ENCODE measurements at places on chromosomes 1 and 21.

DNA sequence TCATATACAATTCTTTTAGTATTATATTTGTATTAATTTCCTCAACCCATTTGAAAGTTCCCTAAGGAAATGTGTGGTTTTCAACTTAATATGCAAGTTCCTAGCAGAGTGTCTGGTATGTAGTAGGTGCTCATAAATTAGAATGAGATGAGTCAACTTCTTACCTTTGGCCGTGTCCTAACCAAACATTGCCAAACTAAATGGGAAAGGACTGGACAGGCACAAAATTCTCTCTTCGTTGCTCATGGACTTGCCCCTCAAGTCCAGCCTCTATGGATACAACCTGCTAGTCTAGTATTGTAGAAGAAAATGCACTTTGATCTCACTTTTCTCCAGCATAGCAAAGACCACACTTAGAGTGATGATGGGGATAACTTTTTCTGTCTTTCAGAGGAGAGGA is 11.6 kb upstream of the MRPS14 start:
- no peak for DNase-seq

DNA sequence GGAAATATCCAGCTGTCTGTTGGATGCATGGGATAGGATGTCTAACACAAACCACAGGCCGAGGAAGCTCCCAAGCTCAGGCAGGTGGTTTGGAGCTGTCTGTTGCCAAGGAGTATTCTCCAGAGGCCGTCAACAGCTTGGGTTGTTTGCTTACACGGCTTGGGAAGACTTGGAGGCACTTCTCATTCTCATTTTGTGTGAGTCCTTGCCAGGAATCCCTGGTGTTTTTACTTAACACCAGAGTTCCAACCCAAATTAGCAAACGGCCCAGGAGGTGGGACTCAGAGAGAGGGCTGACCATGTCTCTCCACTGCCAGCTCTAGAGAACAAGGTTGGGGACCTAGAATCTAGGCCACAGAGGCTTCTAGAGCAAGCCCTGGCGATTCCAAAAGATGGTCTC is 72.7 kb upstream of the FAM20B start:
- no peak for DNase-seq

DNA sequence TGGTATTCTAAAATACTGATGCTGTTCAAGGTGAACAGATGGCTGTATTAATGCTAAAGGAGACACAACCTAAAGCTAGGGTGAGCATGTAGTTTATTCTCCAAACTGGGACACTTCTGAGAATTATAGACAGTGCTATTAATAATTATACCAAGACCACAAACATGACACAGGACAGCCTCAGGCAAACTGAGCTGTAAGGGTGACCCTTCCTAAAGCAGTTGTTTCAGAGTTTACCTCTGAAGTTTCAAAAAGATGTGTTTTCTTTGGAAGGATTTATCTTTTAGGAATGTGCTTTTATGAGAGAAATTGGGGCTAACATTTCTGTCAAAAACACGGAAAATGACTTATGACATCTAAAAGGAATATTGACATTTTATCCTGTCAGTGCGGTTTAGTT is 68.8 kb downstream of the RPS6KC1 start:
- no peak for DNase-seq

DNA sequence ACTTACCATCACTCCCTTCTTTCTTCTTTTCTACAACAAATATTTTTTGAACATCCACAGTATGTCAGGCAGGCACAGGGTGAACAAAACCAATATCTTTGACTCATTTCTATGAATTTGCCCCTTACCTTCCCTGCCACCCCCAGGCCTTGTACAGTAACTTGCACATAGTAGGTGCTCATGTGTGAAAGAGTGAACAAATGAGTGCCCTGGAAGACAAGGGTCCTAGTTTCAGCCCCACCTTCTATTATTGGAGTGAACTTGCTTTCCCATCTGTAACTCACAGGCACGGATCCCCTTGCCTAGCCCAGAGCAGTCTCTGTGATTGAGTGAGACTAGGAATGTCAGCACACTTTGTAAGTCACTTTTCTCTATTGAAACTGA is 12.8 kb downstream of the ZDHHC18 start:
- DNase-seq = no peak

DNA sequence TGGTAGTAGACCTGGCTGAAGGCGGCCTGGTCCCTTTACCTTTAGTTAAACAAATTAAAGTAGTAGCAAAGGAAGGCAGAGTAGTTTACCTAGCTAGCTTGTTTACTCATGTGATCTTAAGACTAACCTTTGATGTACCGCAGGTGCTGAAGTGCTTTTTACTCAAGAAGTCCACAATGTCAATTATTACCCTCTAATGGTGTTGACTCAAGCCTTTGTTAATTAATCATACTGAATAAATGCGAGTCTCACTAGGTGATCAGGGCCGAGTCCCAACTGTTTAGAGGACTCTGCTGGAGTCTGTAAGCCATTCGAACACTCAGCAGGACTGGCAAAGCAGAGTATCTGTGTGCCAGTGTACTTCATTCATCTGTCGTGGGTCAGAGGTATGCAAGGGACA is 381.1 kb upstream of the NCAM2 start:
- no peak for DNase-seq

GRCh38 chr1:3021233-3021671 is at the start of gene ACTRT2:
TSS of gene ACTRT2 (plus strand) at chr1:3021467. CDS start at chr1:3021687, 220 bp downstream.
- DNase-seq = no peak

GRCh38 chr21:43302769-43303168 is 124.2 kb downstream of the SIK1 start:
- no peak for DNase-seq

DNA sequence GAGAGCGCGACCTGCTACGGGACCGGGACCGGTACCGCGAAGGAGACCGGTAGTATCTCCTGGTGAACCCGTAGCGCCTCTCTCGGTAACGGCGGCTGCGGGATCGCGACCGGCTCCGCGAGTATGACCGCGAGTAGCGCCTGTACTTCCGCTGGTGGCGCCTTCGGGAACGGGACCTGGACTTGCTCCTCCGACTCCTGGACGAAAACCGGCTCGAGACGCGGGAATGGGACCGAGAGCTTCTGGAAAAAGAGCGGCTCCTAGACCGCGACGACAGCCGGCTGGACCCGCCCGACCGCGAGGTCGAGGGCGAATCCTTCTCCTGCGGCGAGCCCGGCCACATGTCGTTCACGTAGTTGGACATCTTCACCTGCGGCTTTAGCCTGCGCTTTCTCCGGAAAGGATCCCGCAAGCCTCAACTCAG is 642 bp downstream of the RSRP1 start:
- no peak for DNase-seq

GRCh38 chr1:180291004-180291403 is 60.9 kb downstream of the LHX4 start:
- no peak for DNase-seq

- no peak for DNase-seq
Measured at GRCh38 chr1:6262555-6263420, 1.9 kb upstream of the GPR153 start.

DNA sequence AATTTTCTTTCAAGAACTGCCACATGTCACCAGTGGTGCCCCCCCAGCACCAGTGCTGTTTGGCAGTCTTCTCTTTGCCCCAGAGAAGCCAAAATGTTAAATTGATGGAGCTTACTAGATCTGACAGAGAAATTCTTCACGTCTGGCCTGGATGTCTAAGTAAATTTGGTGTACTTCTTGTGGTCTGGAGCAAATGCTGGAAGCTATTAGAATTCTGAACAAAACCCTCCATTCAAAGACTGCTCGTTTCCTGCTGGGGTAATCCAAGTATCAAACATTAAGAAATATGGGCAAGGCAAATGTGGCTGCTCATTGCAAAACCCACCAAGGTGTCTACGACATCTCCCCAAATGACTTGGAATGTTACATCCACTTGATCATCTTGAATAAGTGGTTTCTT is 92.3 kb downstream of the ROR1 start:
- no peak for DNase-seq

GRCh38 chr1:116908820-116909511 is 750 bp upstream of the PTGFRN start:
- DNase-seq = no peak

- DNase-seq = peak; percentile 2
Measured at GRCh38 chr1:168628807-168629206, 52.4 kb downstream of the XCL1 start.

GRCh38 chr1:51964309-51964696 is 26.2 kb downstream of the RAB3B start:
- DNase-seq = no peak

GRCh38 chr1:61083013-61083806 is 849 bp downstream of the NFIA start:
- peak; percentile 19 for DNase-seq

GRCh38 chr1:64579767-64580166 is 109.8 kb downstream of the CACHD1 start:
- DNase-seq = no peak

GRCh38 chr1:205239078-205239477 is 11.3 kb downstream of the TMCC2 start:
- no peak for DNase-seq

DNA sequence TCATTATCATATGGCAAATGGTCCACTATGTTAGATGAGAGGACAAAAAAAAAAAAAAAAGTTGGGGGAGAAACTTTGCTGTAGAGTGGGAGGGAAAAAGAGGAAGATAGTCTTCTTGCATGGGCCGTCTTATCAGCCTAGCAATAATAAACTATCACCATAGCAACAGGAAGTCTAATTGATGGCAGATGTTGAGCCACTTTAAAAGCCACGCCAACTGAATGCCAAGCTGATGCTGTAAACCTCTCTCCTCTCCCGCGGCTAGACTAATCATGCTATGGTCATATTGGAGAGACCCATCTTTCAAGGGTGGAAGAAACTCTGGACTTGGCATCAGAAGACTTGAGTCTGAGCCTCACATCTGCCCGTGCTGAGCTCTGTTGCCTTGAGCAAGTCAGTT is 122.2 kb upstream of the HOOK1 start:
- no peak for DNase-seq

GRCh38 chr1:37764888-37765441 is at the start of gene EPHA10:
TSS of gene EPHA10 (minus strand) at chr1:37765120. CDS start at chr1:37765066, 54 bp downstream.
- no peak for DNase-seq

- no peak for DNase-seq
Measured at GRCh38 chr1:6265151-6265550, 4.3 kb upstream of the GPR153 start.

- no peak for DNase-seq
Measured at GRCh38 chr1:226357416-226357815, 48.5 kb upstream of the LIN9 start.

GRCh38 chr1:158176399-158176798 is 4.3 kb upstream of the CD1D start:
- no peak for DNase-seq

DNA sequence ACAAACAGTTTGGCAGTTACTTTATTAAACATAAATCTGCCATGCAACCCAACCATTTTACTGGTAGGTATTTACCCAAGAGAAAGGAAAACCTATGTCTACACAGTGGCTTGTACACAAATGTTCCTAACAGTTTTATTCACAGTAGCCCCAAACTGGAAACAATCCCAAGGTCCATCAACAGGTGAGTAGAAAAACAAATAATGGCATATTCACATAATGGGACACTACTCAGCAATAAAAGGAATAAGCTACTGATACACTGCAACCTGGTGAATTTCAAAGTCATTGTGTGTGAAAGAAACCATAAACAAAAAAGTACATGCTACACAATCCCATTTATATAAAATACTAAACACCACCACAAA is 12.7 kb downstream of the KYAT3 start:
- DNase-seq = no peak

- no peak for DNase-seq
Measured at GRCh38 chr1:244920911-244921761, 56.8 kb upstream of the HNRNPU start.

DNA sequence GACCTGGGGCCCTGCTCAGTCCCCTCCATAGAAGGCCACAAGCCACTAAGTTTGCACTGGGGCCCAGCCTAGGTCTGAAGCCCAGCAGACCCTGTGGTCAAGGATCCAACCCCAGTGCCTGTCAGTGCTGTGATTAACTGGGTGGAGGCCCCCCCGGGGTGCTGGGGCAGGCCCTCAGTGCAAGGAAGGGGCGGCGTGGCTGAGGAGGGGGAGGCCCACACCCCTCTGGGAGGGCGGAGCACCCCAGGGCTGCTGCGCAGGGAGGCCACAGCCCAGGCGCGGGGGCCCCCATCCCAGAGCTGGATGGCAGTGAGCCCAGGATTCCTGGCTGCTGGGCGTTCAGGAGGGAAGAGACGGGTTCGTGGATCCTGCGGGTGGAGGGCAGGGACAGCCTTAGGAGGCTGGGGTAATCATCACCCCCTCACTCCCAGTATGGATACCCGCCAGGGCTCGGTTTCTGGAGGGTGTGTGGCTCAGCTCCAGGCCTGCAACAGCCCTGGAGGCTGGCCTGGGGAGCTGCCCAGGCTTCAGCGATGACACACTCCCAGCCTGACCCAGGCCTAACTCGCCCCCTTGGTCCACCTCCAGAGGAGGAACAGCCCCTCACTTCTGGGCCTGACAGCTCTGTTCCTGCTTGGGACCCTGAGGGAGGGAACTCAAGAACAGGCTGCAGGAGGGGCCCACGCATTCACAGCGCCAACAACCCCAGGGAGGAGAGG is 890 bp downstream of the GJC2 start:
- DNase-seq = no peak

- no peak for DNase-seq
Measured at GRCh38 chr21:37564924-37565529, 198.5 kb downstream of the DYRK1A start.

DNA sequence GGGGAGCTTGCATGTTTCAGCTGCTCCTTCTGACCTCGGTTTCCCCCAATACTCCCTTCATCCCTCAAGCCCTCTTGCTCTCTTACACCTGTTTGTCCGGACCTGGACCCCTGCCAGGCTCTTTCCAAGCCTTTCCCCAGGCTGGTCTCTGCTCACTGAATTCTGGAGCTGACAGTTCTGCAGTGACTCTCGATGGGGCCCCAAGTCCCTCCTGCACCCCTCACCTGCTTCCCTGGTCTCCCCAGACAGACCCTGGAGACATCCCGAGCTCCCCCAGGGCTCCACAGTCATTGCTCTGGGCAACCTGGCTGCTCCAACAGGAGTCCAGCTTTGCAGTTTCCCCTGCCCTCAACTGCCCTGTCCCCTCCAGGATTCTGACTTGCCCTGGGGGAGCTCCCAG is 198.6 kb downstream of the GRIK3 start:
- DNase-seq = no peak

DNA sequence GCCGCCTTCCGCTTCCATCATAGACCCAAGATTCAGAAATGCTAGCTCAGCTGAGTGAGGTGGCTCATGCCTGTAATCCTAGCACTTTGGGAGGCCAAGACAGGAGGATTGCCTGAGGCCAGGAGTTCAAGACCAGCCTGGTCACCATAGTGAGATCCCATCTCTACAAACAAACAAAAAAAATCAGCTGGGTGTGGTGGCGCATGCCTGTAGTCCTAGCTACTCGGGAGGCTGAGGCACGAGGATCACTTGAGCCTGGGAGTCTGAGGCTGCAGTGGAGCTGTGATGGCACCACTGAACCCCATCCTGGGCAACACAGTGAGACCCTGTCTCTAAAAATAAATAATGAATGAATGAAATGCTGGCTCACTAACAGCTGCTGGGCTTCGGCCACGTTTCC is 39.7 kb downstream of the TOMM20 start:
- no peak for DNase-seq

- DNase-seq = no peak
Measured at GRCh38 chr1:185448591-185449186, 131.6 kb upstream of the IVNS1ABP start.

DNA sequence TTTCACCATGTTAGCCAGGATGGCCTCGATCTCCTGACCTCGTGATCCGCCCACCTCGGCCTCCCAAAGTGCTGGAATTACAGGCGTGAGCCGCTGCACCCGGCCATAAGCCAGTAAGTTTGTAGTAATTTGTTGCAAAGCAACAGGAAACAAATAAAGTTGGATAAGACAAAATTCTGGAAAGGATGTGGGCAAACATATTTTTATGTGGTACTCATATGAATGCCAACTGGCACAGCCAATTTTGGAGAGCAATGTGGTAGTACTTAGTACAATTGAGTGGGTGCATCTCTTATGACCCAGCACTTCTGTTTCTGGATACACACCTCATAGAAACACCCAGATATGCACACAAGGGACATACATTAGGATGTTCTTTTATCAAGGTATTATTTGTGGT is 8.4 kb upstream of the IL12RB2 start:
- DNase-seq = no peak

All from activated CD4-positive, alpha-beta T cell treated with anti-CD3 and anti-CD28 coated beads, Interleukin-2, amount 50 U/mL, for 48 hours (primary cell).